Stimulated activated CD8-positive, alpha-beta memory T cell treated with anti-CD3 and anti-CD28 coated beads, Interleukin-7, amount 100 ng/mL, for 1 hour (primary cell): ENCODE measurements at places on chromosomes 4 and X.

- no peak for DNase-seq
Observed at GRCh38 chr4:171025343-171025742, 787.9 kb upstream of the GALNTL6 start.

- DNase-seq: no peak
Observed at GRCh38 chr4:167906851-167907250, 185.5 kb upstream of the ANXA10 start.

- no peak for DNase-seq
Observed at GRCh38 chrX:142036116-142036515, 132.4 kb downstream of the MAGEC1 start.

DNA sequence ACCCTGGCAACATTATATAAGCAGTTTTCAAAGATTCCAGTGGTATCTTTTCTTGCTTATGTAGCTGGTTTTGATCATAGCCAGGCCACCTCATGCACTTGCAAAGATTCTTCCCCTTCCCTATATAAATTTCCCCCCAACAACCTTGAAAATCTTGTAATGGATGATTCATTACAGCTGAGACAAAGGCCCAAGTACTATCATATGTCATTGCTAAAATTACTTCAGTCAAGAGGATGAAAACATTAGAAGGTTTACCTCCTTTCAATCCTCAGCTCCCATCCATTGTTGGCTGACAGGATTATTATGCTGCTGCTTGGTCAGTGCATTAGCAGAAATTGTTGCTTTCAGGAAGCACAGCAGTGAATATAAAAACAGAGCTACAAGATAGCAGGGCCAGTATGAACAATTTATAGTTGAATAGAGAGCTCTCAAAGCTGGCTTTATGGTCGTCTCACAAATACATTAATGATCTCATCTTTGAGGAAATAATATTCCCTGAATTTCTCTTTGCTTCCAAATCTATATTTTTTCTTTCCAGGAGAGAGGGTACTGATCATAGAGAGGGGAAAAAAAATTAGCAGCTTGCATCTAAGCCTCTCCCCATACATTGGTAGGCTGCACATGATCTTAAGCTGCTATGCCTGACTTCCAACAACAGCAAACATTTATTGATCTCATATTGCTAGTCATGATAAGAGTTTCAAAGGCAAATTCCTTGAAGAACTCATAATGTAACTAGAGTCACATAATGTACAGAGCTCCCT is 7.7 kb upstream of the ARHGEF38 start:
- DNase-seq: no peak

GRCh38 chrX:68846536-68846935 is 17.7 kb downstream of the EFNB1 start:
- DNase-seq: no peak

DNA sequence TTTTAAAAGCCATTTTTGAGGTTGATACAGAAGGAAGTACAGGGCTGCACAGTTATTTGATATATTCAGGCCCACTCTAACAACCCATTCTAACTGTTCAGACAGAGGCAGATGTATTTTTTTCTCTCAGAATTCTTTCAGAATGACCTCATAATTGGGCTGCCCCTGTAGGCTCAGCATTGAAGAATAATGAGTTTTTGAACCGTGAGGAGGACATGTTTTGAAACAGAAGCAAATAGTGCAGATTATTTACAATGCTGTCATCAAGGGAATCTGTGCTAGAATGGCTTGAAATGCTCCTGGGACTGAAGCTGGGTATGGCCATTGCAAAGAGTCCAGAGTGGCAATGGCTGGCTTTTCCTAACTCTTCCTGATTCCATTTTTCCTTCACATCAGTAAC is 158.1 kb downstream of the SOX3 start:
- no peak for DNase-seq

DNA sequence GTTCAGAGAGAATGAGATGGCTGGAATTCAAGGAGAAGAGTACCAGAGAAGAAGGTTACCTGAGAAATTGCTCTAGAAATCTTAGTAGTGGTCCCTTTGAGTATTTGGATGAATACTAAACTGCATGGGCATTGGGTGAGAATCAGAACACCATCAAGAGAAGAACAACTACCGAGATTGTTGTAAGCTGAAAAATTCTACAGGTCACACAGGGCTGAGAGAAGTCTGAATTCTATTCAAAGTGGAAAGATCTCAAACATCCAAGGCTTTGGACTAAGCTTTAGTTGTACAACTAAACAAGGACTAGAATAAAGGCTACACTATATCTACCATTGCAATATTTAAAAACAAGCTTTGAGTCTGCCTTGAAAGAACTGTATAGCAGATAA is 40.8 kb downstream of the LRBA start:
- no peak for DNase-seq

GRCh38 chr4:17280261-17281018 is 231.4 kb downstream of the QDPR start:
- no peak for DNase-seq

- no peak for DNase-seq
Observed at GRCh38 chrX:97117572-97117971, 233.9 kb downstream of the RPA4 start.

DNA sequence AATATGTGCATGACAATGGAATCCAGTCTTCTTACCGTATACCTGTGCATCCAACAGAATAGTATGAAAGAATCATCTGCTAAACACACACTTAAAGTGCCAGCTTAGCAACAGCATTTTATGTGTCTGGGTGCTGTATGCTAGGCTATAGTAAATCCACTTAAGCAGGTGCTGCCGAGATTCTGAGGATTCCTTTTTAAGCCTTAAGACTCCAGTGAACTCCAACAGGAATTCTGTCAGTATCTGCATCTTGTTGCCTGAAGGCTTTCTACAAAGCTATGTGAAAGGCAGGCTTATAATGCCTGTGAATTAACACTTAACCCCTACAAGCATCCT is 1076.4 kb upstream of the PABPC4L start:
- no peak for DNase-seq

GRCh38 chrX:101417190-101417589 is 9.2 kb downstream of the HNRNPH2 start:
- no peak for DNase-seq

DNA sequence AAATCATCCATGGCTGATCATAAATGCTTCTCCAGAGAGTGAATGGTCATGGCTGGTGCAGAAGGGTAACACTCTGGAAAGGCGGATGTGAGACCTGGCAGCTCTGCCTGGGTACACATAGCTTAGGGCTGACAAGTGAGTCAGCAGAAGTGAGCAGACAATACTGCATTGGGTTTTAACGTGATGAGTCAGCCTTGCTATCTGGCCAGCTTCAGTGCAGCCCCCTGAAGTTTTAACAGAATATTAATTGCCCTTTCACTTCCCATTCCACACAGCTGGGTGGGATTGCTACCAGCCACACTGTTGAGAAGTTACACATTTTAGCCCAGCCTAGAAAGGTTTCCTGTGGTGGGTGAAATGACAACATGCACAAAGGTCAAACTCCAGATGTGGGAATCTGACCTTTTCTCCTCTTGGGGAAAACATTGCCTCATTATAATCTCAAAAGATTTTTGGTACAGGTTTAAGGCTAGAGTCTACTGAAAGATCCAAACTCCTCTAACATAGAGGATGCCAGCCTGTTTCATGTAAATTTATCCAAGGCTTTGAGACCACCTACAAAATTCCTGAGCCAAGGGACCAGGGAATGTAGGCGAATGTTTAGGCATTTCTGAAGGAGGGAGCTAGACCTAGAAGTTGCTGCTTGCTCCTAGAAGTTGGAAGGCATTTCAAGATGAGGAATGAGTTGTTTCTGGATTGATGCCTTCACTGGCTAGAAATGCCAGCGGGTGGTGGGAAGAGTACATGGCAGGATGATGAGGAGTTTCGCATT is 230.3 kb upstream of the PGRMC2 start:
- no peak for DNase-seq

- no peak for DNase-seq
Observed at GRCh38 chr4:4413373-4413725, 26.4 kb downstream of the NSG1 start.

DNA sequence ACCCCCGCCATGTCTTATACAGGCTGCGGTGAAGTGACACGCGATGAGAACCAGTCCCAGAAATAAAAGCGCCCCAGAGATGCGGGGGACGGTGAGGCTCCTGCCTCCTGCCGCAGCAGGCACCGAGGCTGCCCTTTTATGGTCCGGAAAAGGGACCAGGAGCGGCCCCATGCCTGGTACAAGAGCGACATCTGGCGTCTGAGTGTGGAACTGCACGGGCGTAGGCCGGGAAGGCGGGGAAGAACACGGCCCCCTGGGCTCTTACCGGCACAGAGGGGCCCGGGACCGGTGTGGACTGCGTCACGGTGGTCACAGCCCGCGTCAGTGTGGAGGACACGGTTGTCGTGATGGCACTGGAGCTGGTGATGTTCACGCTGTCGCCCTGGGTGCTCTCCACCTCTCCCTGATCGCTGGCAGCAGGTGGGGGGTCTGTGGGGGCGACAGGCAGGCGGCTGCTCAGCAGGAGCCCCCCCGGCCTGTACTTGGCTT is 8.9 kb upstream of the RENBP start:
- DNase-seq: peak; percentile 64

DNA sequence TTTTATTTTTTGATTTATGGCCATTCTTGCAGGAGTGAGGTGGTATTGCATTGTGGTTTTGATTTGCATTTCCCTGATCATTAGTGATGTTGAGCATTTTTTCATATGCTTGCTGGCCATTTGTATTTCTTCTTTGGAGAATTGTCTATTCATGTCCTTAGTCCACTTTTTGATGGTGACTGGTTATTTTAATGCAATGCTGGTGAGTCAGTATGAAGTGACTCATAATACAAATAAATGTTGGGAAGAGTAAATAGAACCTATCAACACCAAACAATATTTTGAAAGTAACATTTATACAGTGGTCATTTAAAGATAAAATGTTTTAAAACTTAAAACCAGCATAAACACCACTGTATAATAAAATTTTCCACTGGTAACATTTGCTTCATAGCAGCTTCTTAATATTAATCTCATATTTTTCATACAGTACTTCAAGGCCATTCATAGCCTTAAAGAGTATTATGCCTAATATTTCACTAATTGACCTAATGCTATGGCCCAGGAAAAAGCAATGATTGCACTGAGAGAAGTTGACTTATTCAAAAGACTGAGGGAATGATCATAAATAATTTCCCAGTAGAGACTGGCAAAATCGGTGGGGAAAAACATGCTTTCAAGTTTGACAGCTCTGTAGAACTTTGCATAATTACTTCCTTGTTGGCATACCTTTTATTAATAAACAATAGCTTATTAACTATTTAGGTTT is 33.9 kb downstream of the CASK start:
- DNase-seq: no peak

DNA sequence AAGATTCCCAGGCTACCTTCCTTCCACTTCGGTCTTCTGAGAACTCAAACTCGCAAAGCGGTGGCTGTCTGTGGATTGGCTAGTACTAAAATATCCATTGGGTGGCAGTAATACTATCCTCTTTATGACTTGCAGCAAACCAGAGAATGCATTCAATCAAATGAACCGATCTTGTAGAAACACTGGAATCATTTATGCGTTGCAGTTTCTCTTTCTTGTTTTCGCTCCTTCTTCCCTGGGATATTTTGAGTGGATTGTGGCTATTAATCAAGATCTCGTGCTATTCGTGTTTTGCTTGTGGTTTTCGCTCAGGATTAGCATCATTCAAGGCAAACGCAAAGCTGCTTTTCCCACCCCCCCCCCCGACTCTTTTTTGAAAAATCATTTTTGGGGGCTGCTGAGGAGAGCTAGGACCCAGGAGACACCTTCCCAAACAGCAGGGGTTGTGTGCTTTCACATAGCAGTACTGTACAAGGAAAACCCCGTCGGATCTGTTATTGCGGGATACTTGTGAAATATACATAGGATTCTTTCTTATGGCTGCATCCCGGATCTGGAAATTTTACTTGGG is at the start of gene IL1RAPL1:
Gene IL1RAPL1 (plus strand): TSS at position 466 of the 571 bp plus-strand sequence.
- no peak for DNase-seq

DNA sequence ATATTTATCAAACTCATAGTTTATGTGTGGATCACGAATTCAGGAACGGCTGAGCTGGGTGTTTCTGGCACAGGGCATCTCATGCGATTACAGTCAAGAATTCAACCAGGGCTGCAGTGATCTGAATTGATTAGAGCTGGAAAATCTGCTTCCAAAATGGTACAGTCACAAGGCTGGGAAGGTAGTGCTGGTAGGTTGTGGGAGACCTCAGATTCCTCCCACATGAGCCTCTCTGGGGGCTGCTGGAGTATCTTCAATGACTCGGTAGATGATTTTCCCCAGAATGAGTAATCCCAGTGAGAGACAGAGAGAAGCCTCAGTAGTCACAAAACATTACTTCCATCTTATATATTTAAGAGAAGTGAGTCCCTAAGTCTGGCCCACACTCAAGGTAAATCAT is 36.2 kb upstream of the PRDX4 start:
- no peak for DNase-seq

DNA sequence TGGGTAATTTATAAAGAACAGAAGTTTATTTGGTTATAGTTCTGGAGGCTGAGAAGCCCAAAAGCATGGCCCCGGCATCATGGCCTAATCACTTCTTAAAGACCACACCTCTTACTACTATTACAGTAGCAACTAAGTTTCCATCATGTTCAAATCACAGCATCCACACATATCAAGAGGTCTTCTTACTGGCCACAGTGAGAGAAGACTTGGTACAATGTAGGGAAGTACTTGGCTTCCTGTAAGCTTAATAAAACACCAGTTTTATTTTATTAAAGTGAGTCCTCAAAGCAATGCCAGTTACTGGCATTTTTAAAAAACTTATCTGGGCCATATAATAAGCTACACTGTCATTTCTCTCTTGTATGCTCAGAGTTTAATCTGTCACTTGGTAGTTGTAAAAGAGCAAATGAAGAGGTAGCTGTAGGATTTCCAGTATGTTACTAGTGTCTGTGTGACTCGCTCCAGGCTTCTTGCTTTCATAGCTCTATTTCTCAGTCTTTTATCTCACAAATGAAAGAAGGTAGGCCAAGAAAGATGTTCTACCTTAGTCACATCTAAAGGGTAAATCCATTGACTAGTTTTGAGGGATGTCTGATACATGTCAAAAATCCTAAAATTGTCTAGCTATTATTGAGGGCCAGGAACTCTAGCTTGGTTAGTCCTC is 159.2 kb upstream of the CPEB2 start:
- no peak for DNase-seq

DNA sequence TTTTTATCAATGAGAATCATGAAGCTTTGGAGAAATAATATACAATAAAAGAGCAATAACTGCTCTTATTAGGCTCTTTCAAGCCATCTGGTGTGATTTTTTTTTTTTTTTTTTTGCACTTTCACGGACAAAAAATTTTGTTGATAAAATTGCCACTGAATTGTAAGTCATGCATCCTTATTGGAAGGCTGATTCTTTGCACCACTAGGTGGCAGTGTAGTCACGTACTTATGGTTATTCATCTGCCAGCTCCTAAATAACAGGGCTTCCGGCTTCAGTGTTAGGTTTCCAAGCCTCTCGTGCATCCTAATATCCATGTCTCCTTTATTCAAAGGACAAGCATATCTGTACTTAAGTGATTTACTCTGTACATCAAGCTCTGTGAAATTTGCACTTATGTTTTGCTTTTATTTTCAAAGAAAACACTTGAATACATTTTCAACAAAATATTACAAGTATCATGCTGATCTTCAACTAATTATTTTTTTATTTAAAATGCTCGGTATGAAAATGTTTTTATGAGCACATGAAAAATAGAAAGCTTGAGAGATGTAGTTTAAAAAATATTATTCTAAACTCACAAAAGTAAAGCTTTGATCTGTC is 1578.3 kb upstream of the TENM3 start:
- DNase-seq: peak; percentile 2
